ENCODE measurements at places on chromosomes 7 and 10.

DNA sequence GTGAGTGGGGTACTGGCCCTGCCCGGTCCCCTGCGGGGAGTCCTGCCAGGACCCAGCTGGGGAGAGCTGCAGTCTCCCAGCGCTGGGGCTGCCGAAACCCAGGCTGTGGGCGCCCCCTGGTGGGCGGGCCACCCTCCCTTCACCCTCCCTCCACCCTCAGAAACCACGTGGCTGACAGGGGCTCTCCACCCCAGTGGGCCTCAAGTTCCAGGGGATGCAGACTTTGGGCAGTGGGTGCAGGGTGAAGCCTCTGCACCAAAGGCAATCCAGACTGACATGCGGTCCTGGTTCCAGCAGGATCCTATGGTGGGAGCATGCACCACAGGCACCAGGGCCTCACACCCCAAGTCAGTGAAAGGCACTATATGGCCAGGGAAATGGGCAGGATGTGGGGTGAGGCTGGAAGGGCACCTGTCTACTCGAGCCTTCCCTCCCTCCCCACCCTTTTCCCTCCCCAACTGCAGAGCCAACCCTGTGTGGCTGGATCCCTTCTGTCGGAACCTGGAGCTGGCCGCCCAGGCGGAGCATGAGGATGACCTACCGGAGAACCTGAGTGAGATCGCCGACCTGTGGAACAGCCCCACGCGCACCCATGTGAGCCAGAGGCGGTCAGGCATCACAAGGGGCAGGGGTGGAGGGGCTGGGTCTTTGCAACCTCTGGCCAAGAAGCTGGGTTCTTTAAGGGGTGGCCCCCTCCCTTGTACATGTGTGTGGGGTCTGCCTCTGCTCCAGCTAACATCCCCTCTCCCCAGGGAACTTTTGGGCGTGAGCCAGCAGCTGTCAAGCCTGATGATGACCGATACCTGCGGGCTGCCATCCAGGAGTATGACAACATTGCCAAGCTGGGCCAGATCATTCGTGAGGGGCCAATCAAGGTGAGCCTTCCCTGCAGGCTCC lies 38.8 kb downstream of the PSAP start:
- DNase-seq = peak; percentile 64

DNA sequence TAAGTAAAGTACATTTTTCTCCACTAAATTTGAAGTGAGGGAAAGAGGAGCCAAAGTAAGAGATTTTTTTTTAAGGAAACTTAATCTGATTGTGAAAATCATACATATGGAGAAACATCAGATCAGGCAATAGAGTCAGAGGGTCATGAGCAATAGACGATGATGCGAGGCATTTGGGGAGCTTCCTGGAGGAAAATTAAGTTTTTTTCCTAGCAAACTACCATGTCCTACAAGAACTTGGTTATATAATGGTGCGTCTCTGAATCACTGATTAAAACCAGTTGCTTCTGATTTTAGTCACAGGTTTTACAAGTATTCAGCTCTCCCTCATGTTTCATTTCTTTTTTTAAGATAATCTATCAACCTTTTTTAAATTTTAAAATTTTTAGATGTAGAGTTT lies 52.1 kb upstream of the MTURN start:
- no peak for DNase-seq

DNA sequence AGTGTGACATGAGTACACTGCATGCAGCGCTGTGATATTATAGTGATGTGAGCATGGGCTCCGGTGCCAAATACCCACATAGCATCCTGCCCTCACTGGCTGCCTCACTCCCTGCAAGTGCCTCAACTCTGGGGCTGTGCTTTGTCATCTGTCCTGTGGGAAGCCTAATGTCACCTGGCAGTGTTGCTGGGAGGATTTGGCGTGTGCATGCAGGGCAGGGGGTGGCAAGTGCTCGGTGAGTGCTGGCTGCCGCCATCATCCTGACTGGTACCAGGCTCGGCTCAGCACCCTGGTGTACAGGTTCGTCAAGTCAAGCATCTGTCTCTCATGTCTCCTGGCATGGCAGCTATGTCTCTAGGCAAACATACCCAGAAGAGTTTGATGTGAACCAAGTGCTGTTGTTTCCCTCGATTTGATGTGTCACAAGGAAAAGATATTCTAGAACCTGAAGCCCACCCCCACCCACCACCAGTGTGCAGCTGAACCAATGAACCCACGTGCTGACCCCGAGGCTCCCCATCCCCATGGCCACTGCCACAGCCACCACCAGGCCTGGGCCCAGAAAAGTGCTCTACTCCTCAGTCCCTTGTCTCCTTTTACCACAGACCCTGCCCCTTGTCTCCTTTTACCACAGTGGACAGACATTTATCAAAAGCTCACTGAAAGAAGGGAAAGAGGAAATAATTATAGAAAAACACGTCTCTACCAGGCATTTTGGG lies 135.8 kb downstream of the MAPK8 start:
- no peak for DNase-seq

- no peak for DNase-seq
Measured at GRCh38 chr10:90945491-90946070, 24.7 kb upstream of the ANKRD1 start.

GRCh38 chr7:45151967-45152366 lies 5.6 kb upstream of the RAMP3 start:
- no peak for DNase-seq

GRCh38 chr10:84008878-84009277 lies 130.4 kb upstream of the GHITM start:
- DNase-seq = peak; percentile 4

- no peak for DNase-seq
Measured at GRCh38 chr10:127757033-127757432, 20.0 kb downstream of the FOXI2 start.

DNA sequence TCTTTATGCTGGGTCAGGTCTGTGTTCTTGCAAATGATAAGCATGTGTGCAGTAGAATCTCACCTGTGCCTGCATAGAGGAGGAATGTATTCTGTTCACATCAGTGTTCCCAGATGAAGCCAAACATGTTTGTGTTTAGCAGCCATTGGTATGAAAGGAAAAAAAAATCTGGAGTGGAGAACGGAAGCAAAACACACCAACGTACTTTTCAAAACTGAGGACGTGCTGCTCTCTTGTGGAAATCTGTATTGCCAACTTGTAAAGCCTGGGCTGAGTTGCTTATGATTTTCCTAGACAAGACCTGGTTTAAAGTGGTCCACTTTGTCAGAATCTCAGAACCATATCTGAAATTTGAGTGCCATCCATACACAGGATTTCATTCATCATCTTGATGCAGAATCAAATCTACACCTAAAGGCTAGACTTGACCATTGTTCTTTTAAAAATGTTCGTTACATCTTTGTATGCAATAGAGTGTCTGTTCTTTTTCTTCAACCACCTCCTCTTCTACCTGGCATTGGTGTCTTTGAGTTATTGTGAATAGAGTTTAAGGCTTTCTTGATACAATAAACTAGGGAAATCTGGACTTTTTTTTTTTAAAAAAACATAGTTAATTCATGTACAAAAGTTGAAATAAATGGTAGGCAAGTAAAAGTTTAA lies 367.7 kb downstream of the PHF14 start:
- DNase-seq = no peak

- DNase-seq = no peak
Measured at GRCh38 chr10:131437556-131438475, 126.3 kb upstream of the TCERG1L start.

GRCh38 chr10:74437822-74438221 lies 286.8 kb downstream of the ADK start:
- DNase-seq = no peak

DNA sequence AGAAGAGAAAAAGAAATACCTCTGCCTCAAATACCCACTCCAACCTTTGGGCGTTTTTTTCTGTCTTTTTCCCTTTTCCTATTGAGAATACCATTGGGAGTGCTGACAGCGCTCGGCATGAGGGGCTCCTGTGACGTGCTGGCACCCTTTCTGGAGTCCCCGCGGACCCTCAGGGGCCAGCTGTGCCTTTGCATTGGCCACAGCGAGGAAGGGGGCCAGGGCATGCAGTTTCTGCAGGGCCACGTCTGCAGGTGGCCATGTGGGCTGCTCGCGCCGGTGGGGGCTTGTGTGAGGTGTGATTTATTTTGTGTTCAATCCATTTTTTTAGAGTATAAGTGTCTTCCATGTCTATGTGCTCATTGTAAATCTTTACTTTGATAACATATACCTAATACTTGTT lies 57.4 kb downstream of the INPP5A start:
- no peak for DNase-seq

GRCh38 chr7:143316492-143316891 lies 581 bp downstream of the CLCN1 start:
- DNase-seq = no peak

DNA sequence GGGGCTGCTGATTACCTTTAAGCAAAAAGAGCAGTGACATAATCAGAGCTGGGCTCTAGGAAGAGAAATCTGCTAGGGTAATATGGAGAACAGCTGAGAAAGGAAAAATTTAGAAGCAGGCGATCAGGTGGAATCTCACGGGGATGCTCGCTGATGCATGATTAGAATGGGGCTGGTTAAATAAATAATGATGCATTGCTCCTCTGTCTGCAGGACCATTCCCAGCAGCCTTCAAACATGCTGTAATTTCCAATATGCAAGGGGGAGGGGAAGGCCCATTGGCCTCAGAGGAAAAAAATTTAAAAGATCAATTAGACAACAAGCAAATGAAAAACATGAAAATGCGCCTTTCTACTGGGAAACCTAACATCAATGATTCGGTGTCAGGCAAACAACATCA lies 65.6 kb upstream of the C10orf90 start:
- DNase-seq = no peak

- DNase-seq = no peak
Measured at GRCh38 chr7:1404898-1405548, 54.2 kb downstream of the MICALL2 start.

- no peak for DNase-seq
Measured at GRCh38 chr10:48567346-48567745, 37.5 kb downstream of the ARHGAP22 start.

- DNase-seq = no peak
Measured at GRCh38 chr10:4947039-4947634, 16.1 kb upstream of the AKR1C1 start.

GRCh38 chr7:26278770-26279169 lies 12.9 kb upstream of the SNX10 start:
- DNase-seq = peak; percentile 51

GRCh38 chr7:30091987-30092386 lies 42.8 kb upstream of the MTURN start:
- DNase-seq = no peak

DNA sequence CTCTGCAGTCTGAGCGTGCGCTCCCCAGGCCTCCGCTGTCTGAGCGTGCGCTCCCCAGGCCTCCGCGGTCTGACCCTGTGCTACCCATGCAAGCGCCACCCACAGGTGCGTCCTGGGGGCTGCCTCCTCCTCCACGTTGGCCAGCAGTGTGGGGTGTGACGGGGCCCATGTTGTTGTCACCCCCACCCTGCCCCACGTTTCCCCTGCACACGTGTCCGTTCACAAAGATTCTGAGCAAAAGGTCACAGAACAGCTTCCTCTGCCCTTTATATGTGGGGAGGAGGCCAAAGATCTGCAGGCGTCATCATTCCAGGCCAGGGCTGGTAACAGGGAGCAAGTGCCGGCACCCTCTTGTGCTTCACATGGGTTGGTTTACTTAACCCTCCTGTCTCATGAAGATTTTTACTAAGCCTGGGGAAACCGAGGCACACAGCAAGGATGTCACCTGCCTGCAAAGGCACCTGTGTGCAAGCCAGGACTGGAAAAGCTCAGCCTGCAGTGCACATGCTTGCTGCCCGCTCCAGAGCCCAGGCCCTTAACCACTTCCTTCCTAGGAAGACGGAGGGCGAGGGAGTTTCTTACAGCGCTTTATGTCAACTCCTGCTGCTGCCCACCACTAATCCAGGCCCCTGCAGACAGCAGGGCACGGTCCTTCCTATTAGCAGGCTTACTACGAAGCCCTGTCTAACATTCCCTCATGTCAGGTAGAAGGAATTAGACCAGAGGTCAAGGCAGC lies 4.8 kb downstream of the GPR146 start:
- no peak for DNase-seq

- no peak for DNase-seq
Measured at GRCh38 chr10:30062090-30062489, 2.7 kb upstream of the JCAD start.

DNA sequence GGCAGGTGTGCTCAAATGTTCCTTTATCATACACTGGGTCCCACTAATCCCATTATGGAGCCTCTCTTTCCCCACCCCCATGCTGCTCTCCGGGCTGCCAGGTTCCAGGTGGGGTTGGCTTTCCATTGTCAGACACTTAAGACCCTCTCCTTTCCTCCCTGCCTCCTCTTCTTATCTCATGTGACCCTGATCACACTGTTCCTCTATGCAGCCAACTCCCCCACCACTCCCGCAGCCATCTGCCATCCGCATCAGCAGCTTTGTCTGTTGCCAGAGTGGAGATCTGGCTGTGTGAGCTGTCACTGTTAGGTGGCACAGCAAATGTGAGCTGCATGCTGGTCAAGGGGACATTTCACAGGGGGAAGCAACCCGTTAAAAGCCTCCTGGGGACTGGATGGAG lies 391.4 kb downstream of the TNS3 start:
- DNase-seq = no peak

- DNase-seq = no peak
Measured at GRCh38 chr10:61970182-61971002, 68.9 kb downstream of the ARID5B start.

DNA sequence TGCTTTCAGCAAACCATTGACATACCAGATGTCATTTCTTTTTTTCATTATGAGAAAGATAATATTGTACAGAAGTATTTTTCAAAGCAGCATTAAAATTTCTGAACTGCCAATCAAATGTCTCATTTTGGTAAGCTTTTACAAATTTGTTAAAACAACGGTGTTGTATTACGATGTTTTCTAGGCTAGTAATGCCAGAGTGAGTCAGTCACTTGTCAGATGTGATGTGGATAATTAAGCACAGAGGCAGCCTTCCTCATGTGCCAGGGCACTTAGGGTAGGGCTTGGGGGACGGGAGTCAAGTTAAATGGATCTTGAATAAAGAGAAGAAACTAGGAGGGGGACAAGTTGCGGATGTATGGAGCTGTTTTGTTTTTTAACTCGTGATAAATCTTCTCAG lies 10.1 kb downstream of the PSTK start:
- no peak for DNase-seq

DNA sequence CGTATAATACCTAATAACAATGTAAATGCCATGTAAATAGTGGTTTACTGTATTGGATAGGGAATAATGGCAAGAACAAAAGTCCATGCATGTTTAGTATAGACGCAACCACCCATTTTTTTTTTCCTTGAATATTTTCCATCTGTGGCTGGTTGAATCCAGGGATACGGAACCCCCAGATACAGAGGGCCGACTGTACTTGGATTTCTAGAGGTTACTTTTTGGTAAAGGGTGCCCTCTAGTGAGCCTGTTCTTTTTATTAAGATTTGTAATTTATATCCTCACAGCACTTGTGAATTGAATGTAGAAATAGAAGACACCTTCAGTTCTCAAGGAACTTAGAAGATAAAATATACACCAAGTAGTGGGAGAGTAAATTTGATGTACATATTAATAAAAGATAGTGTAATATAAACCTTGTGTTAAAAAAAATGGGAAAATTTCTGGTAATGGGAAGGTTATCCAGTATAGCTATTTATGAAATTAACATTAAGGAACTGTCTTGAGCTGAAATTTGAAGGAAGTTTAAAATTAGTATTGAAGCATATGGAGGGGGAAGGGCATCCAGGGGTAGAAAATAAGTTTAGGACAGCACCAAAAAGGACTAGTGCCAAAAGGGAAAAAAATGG lies 32.0 kb downstream of the EXOC6 start:
- DNase-seq = peak; percentile 51

- no peak for DNase-seq
Measured at GRCh38 chr7:154409703-154410311, 357.6 kb downstream of the DPP6 start.

- no peak for DNase-seq
Measured at GRCh38 chr7:149317986-149318672, 56.1 kb downstream of the ZNF783 start.

Measured in CD4-positive, alpha-beta T cell treated with Interleukin-4 for 4 hours (primary cell).